ENCODE measurements at places on chromosomes 1 and 21.
A peak's percentile ranks its signal among the peaks of the same experiment; 100 is the strongest.

GRCh38 chr1:56533197-56533596, 46.2 kb downstream of the PLPP3 start:
- DNase-seq = no peak

- no peak for DNase-seq
Measured at GRCh38 chr1:94122201-94122970, 1.4 kb upstream of the ABCA4 start.

GRCh38 chr1:171219346-171220080, 28.8 kb upstream of the FMO1 start:
- no peak for DNase-seq

GRCh38 chr1:145893306-145894055, 7.8 kb upstream of the ANKRD35 start:
- no peak for DNase-seq

GRCh38 chr1:53736290-53736689, 2.7 kb downstream of the GLIS1 start:
- no peak for DNase-seq

- DNase-seq = no peak
Measured at GRCh38 chr1:25356848-25357247, 18.7 kb downstream of the TMEM50A start.

- no peak for DNase-seq
Measured at GRCh38 chr1:6397844-6398441, 4.4 kb upstream of the ACOT7 start.

DNA sequence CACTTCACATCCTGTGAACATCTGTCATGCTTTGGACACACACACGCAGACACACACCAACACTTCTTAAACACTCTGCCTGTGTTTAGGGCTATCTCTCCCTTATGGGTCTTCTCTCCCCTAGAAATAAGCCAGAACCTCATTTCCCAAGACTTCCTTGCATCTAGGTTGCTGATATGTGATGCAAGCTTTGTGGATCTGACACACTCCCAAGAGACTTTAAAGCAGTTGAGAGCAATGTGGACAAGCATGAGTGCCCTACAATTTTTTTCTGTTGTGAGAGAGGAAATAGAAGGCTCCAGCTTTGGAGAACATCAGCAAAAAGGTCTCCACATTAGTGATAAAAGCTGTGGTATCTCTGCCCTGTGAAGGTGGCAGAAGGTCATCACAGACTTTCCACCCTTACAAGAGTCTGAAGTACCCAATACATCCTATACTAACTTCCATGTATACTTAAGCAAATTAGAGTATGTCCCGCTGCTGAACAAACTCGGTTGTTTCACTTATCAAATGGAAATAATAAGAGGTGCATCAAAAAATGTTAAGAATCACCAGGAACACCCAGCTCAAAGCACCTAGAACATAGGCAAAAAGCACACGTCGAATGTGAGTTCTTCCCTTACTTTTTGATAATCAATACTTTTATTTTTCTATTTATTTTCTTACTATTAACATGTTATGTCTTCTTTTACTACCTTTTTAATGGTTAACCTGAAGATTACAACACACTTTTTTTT, 267.6 kb downstream of the SETD4 start:
- no peak for DNase-seq

- no peak for DNase-seq
Measured at GRCh38 chr21:24046829-24047443, 1560.3 kb downstream of the MRPL39 start.

DNA sequence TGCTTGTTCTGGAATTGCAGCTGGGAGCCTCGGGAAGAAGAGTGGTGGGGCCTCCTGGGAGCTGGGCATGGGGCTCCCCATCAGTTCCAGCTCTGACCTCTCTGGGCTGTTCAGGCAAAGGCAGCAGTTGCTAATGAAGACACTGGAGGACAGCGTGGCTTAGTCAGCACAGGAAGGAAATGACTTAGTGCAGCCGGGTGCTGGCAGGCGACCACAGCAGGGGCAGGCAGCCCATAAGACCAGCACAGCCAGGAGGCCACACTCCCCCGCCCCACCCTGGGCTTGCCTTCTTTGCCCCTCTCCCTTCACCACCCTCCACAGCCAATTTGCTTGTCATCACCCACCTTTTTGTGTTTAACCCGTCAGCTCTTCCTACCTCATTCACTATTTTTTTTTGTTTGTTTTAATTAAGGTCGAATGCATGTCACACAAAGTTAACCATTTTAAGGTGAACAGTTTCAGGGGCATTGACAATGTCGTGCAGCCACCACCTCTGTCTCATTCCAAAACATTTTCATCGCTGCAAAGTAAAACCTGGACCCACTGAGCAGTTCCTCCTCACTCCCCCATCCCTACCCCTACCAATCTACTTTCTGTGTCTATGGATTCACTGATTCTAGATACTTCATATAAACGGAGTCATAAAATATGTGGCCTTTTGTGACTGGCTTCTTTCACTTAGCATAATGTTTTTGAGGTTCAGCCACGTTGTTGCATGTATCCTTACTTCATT, 10.9 kb downstream of the OLIG2 start:
- no peak for DNase-seq

GRCh38 chr1:154998818-154999570, 3.6 kb upstream of the ZBTB7B start:
- peak; percentile 53 for DNase-seq

DNA sequence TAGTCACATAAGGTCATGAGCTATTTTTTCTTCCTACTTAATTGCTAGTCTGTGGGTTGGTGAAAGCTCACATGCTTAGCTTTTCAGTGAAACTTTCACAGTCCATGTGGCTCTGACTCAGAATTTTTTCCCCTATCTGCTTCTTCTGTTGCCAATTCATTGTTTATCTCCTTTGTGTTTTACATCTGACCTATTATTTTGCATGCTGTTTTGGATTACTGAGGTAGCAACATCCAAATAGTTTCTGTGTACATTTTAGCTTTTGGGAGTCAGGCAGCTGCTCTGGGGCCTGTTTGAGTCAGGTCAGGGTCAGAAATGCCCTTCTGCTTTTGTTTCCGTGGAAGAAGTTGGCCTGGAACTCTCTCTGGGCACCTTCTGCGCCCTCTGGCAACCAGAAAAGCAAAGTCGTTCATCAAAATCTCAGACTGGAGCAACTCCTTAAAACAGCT, 40.0 kb downstream of the ROR1 start:
- no peak for DNase-seq

DNA sequence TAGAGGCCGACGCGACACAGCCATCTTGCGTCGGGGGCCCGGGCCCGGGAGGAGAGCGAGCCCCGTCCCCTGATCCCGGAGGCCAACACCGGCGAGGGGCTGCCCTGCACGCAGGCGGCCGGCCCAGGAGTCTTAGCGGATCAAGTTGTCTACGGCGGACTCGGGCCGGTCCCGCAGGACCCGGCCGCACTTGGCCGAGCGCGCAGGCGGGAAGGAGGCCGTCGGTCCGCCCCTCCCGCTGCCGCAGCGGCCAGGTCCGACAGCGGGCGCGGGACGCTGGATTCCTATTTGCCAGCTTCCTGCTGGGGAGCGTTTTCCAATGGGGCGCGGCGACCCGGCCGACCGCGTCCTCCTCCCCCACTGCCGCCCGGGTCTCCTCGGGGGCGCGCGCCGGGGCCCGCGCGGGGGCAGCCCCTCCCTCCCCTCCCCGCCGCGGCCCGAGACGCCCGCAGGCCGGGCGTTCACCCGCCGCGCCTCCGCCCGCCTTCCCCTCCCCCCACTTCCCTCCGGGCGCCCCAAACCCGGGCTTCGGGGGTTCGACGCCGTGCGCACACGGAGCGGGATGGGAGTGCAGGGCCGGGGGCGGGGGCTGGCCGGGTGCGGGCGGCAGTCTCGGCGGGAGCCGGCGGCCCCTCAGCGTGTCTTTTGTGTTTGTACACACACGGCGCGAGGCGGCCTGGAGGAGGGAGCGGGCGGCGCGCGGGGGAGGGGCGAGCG, 517 bp upstream of the H3-3A start:
- DNase-seq = peak; percentile 49

DNA sequence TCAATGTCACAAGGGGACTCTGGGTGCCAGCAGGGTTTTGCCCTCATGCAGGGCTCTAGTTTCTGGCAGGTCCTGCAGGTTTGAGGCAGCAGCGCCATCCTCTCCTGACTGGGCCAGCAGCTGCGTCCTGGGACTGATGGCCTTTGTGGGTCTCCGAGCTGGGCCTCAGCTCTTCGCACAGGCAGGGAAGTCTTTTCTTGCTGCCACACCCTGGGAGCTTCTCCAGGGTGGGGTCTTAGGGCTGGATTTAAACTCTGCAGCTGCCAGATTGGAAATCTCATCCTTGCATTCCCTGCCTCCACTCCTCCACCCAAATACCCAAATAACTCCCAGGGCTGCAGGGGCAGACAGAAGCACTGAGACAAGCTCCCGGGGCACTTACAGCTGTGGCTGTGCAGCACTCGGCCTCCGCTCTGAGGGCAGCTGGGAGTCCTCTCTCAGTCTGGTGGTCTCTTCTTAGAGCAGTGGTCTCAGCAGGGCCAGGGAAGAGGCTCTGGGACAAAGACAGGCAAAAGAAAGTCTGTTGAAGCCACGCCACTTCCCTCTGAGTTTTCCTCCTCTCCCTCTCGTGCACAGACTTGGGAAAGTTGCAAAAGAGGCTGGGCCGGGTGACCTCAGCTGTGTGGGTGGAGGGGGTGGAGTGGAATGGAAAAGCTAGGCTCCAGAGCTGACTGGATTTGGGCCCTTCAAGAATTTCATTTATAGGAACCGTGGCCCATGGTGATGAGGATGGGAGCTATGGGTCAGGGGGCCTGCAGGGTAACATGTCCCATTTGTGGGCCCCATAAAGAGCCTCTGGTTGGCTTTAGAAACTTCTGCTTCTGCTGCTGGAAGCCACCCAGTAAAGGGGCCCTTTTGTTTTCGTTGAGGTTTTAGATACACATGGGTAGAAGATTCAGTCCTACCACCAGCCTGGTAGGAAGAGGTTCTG, at the start of gene RAB7B:
Gene RAB7B (minus strand): TSS at position 525 of the 931 bp plus-strand sequence. CDS start 9,260 bp downstream, outside the sequence.
- no peak for DNase-seq

GRCh38 chr1:162663086-162663485, 30.8 kb downstream of the DDR2 start:
- DNase-seq = no peak

DNA sequence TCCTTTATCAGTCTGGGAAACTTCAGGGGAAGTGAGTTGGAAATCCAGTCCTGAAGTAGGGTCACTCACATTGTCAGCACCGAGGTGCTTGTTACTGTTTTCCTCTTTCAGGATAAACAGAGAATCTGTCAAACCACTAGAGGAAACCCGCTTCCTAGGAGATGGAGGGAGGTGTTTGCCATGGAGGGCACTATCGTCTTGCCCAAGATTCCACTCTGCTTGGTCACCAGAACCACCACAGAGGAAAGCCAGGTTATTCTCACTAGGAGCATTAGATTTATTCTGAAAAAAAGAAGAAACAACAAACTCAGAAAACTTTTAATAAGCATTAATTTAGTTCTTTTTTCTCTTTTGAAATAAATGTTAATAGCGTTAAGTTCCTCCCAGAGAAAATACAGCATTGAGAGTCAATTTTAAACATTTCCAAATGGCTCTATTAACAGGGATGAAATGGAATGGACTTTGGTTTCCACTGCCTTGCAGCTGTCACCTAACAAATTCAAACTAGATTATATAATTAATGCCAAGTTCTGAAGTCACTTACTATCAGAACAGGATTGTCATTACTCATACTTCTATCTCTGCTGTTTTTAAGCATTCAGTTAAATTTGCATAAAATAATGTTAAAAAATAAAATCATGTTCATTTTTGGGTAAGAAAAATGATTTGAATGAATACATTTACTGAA, 242.8 kb downstream of the CRB1 start:
- no peak for DNase-seq

- no peak for DNase-seq
Measured at GRCh38 chr1:200432586-200432985, 22.8 kb upstream of the ZNF281 start.

GRCh38 chr1:211829343-211830054, 1.1 kb downstream of the LPGAT1 start:
- DNase-seq = no peak

DNA sequence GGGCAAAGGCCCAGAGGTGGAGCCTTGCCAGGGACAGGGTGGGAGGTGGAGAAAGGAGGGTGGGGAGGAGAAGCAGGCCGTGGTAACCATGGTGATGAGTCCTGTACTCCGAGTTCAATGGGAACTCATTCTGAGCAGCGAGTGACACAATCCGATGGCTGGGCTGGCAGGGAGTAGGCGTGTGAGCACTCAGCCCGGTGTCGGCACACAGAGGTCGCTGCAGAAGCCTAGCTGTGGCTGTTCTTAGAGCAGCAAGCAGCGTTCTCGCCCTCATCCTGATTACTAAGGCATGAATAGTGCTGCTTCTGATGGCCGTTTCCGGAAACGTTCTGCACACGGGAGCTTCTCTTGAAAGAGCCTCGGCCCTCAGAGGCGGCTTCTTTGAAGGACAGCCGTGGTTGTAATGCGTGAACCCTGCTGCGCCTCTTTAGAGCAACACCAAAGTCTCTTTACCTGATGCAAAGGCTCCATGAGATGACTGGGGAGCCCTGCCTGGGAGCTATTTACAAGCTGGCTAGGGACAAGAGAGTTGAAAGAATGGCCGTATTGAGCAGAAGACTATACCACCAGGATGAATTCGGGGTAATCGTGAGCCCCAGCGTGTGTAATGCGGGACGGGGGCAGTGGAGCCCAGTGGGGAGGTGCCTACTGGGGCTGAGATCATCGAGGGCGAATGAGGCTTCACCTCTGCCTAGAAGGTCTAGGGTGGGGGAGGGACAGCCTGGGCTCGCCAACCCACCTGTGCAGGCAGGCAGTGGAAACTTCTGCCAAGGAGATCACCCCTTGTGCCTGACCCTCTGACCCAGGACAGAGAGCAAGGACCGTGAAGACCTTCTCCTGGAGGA, 72.8 kb upstream of the PAX7 start:
- DNase-seq = no peak

- DNase-seq = no peak
Measured at GRCh38 chr1:161381707-161382106, 14.0 kb upstream of the CFAP126 start.

GRCh38 chr1:94006604-94007003, 97.4 kb upstream of the GCLM start:
- DNase-seq = no peak

DNA sequence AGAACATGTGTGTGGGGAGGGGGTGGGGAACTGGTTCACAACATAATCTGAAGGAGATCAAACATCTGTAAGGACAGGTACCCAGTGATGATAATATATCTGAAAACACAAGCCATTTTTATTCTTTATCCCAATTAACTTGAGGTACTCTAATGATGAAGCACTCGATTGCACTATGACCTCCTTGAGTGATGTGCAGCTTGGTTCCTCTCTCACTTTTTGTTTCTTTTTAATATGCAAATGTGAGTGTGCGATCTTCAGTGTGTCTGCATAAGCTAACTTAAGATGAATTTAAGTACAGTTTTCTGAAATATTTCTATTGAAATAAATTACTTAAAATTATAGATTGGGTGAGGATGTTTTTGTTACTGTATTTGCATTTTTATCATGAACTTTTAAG, 50.6 kb upstream of the ANGPTL1 start:
- no peak for DNase-seq

GRCh38 chr1:73475316-73475870, 722.6 kb downstream of the LRRIQ3 start:
- DNase-seq = no peak

GRCh38 chr1:91501971-91502671, 1.5 kb downstream of the CDC7 start:
- no peak for DNase-seq

Measured in NCI-H2081 treated with DMSO at 0.1 percent for 48 hours (cell line).